ENCODE measurements at places on chromosomes 4 and X. TPM values are rescaled to one million over a fixed set of nuclear protein-coding genes. Genes with fewer than 3 reads are reported as not detected.

The AKAP14 gene
- total RNA-seq, result not detected

DNA sequence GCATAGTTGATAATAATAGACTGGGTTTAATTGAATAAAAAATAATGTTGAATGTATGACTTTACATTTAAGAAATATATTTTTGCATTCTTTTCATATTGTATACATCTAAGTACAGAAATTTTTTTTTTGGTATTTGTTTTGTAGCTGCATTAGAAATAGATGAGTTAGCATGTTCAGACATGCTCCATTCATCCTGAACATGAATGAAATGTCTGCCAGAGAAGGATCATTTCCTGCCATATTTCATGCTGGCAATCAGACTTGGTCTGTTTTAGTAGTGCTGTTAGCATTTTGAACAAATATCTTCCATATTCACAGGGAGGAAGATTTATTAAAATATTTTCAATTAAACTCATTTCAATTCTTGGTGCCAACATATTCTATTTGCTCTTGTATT is 98.9 kb downstream of the FRMPD4 start:
- DNase-seq, result no peak

DNA sequence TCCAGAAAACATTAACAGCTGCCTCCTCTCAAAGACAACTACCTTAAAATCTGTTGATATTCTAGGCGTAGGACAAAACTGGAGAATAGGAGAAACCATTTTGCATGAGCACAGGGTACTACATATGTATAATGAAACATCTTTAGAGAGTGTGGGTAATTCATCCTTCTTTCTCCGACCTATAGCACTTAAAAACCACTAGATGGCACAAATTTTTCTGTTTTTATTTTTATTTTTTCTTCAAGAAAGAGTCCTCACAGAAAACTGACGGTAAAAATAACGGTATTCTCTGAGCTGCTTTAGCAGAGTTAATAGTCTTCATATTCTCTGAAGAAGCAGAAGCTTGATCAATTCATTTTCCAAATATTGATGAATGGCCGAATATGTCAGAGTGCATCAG is 14.6 kb downstream of the SMIM31 start:
- no peak for DNase-seq

DNA sequence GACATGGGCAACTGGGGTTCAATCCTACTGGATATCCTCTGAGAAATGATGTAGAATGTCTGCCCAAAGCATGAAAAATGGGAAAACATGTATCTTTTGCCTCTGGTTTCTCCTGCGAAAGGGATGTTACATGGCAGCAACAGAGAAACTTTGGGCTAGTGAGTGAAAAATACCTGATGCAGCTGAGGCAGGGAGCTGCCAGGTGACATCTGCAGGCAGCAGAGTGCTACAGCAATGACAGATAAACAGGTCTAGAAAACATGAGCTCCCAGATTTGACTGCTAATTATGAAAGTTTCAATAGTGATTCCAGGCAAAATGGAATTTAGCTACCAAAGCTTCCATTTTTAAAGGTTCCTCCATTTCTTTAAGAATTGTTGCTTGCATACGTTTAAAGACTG is 4.8 kb upstream of the CXCL1 start:
- no peak for DNase-seq
